ENCODE measurements at places on chromosomes 3 and 15.

DNA sequence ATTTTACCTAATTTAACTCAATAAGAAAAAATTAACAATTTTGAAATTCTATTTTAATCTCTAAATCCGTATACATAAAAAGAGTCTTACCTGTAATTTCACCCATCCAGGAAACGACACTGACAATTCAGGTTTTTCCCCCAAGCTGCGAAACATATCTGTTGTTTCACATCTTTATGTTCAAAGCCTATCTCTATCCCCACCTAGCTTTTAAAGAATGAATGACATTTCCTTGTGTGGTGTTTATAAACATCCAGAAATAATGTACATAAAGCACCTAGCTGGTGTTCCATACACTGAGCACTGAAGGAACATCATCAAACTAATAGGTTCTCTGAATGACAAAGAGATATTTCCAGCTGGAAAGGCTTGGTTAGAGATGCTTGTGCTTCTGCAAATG lies 867.8 kb downstream of the SQOR start:
- DNase-seq = no peak

GRCh38 chr3:87805670-87806069 lies 253.1 kb downstream of the CGGBP1 start:
- no peak for DNase-seq

DNA sequence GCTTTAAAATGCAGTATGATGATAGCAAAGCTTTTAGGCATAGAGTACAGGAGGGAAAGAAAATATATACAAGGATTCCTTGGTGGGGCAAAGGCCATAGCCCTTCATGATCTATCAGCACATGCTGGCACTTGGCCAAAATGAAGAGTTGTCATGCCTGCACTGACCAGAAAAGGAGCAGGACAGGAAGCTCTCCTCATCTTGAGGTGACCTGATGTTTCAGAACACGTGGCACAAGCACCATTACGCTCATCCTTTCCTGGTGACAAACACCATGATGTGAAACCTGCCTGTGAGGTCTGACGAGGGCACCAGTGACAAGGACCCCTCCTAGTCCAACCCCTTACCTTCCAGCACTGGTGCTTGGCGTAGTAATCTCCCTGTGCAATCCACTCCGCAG lies 77.9 kb upstream of the DCLK3 start:
- no peak for DNase-seq

GRCh38 chr3:23294770-23295387 lies 91.8 kb downstream of the UBE2E2 start:
- no peak for DNase-seq

GRCh38 chr3:13647298-13648059 lies 98.6 kb downstream of the FBLN2 start:
- no peak for DNase-seq

- no peak for DNase-seq
Observed at GRCh38 chr3:14806641-14807263, 12.0 kb upstream of the FGD5 start.

DNA sequence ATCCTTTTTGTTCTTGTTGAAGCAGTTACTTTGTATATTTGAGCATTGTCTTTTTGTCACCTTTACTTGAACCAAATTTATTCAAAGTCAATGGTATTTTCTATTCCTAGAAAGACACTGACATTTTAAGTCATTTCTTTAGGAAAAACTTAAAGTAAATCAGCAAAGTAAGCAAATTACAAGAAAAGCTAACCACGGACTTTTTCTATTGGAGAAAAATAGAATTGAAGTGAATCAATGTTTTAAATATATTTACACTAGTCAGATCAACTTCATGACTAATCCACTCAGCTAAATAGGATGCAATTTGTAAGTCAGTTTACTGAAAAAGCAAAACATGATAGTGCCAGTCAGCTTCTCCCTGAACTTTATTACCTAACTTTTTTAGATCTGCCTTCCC lies 733.8 kb upstream of the ALCAM start:
- DNase-seq = no peak

DNA sequence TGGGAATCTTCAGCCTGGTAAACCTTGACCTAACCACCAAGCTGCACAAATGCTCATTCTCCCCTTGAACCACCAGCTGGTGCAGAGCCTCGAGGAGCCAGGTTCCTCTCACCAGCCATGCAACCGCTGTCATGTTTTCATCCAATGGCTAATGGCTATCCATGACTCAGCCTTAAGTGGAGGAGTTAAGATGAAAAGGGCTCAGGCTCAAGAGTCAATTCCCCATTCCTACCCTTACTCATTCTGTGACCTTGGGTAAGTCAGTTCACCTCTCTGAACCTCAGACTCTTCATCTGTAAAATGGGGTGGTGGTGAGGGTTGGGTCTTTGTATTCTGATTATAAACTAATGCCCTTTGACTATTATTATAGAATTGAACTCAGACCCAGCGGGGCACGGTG lies 515.6 kb downstream of the SHQ1 start:
- no peak for DNase-seq

DNA sequence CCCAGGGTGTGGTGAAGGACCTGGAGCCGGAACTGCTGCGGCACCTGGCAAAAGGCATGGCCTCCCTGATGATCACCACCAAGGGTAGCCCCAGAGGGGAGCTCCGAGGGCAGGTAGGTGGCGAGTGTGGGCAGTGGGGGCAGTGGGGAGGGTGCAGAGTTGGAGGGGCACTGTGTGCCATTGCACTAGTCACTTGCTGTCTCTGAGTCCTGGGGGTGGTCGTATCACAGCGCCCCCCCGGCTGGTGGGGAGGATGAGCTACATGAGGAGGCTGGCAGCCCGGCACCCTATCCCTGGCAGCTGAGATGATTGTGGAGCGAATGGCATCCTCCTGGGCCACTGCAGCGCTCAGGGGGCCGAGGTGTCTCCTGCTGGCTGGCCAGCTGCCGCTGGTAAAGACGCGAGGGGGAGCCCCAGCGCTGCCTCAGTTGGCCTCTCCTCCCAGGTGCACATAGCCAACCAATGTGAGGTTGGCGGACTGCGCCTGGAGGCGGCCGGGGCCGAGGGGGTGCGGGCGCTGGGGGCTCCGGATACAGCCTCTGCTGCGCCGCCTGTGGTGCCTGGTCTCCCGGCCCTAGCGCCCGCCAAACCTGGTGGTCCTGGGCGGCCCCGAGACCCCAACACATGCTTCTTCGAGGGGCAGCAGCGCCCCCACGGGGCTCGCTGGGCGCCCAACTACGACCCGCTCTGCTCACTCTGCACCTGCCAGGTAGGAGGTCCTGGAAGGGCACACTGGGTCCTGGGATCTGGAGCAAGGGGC lies 6.4 kb downstream of the CHRD start:
- no peak for DNase-seq

GRCh38 chr3:192906940-192907339 lies 10.7 kb downstream of the MB21D2 start:
- no peak for DNase-seq

All from putamen (tissue), 1 donor.